Posterior vena cava (tissue), 2 donors: ENCODE measurements at places on chromosomes 3 and 15. TPM values are rescaled to one million over a fixed set of nuclear protein-coding genes. Genes with fewer than 3 reads are reported as not detected.
A peak's percentile ranks its signal among the peaks of the same experiment; 100 is the strongest.

DNA sequence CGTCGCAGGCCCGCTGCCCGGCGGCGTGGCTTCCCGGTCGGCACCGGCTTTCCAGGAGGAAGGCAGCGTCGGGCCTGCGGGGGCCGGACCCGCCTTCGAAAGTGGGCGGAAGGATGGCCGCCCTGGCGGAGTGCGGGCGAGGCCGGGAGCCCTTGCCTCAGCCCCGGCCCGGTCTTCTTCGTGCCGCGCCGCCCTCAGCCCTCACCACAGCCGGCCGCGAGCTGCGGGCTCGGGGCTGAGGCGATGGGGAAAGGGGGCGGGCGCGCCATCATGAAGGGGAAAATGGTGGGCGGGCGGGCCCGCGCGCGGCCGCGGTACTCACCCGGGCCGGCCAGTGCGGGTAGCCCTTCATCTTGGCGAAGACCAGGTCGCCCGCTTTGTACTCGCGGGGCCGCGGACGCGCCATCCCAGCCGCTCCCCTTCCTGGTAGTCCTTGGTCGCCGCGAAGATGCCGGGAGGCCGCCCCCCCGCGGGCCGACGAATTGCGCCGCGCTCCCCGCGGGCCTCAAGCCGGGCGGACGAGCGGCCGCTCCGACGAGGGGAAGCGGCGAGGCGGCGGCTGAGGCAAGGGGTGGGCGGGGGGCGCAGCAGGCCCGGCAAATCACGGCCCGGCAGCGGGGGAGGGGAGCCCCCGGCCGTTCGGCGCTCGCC lies 489 bp downstream of the HDGFL3 start:
- DNase-seq: peak; percentile 83

GRCh38 chr3:8864402-8865350 lies 95.3 kb upstream of the OXTR start:
- DNase-seq: no peak

DNA sequence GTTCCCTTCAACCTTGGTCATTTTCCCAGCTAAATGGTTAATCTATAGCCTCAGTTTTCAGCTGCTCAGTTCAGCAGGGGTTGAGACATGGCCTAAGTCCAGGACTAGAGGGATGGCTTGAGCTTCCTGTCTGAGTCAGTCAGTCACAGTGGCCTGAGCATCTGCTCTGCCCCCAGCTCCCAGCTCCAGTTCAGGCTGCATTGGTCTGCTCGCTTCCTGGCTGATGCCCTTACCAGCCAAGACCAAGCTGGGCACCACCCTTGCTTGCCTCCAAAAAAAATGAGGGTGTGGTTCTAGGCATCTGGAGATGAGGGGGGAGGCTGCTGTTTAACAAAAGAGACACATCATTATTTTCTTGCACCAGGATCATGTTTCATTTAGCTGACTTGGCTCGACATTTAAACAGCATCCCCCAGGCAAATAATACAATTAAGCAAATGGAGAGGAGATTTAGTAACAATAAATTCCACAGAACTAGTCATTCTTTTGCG lies 70.7 kb downstream of the WNT5A start:
- DNase-seq: no peak

The MYO5C gene
- 8.6 TPM for total RNA-seq

DNA sequence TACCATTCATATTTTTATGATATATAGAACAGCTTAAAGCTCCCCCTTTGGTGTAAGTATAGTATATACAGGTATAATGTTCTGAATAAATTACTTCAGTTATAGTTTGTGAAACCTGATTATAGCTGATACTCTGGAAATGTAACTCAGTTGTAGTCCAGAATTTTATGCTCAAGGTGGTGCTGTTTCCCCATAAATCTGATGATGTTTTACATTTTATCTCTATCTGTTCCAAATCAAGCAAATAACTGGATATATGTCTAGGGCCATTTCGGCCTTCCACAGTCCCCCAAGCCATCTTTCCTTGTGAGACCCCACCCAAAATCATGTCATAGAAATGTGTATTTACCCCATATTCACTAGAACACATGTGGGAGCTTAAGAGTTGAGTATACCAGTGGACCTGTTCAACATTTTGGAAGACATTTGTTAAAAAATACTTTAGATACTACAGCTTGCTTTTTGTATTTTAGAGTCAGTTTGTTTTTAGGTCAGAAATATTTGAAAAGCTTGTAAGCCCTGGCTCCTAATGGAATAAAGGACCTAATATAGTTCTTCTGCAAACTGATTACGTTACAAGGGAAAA lies 107.1 kb downstream of the ATG7 start:
- no peak for DNase-seq

GRCh38 chr15:66482539-66482938 lies 15.0 kb downstream of the SNAPC5 start:
- no peak for DNase-seq

DNA sequence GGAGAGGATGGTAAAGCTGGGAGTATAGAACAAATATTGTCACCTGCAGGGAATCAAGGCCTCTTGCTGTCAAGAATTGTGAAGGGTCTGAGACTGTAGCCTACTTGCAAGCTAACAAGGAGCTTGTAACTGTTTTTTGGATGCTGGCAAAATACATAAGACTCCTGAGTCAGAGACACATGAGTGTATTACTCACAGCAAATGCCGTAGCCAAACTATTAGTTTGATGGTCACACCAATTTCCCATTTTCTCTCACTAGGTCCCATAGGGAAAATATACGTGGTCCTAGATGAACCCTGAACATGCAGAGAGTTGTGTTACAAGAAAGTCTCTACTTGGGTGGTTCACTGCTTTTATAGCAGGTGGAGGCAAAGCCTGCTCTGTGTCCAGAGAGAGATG lies 44.7 kb upstream of the LIPC start:
- DNase-seq: no peak
